Activated T-helper 2 cell treated with anti-CD3 and anti-CD28 coated beads, Interferon-gamma antibody, Interleukin-2, Interleukin-4, amounts not matched to agents 10 μg/mL and 5 μg/mL and 100 μg/mL, durations not matched to agents 14 hours and 24 hours and 36 hours (primary cell): ENCODE measurements at places on chromosomes 3 and 15. TPM values are rescaled to one million over a fixed set of nuclear protein-coding genes. Genes with fewer than 3 reads are reported as not detected.

Gene CCDC51
- 22.2 and 23.7 TPM in 2 replicates for total RNA-seq

Gene IGSF10
- not detected in 2 replicates for total RNA-seq

Gene ST3GAL6
- 0.05 and 0.44 TPM in 2 replicates for total RNA-seq

Gene ITIH1
- not detected in 2 replicates for total RNA-seq

Gene DLL4
- total RNA-seq = 0.14 and 0.37 TPM in 2 replicates

Gene CCDC54
- not detected in 2 replicates for total RNA-seq

Gene XIRP1
- total RNA-seq = 4.3 and 4.7 TPM in 2 replicates

Gene SLC28A1
- not detected in 2 replicates for total RNA-seq

Gene DHFR2
- total RNA-seq = 10.0 and 11.1 TPM in 2 replicates

Gene WDR93
- total RNA-seq = not detected in 2 replicates

Gene CISH
- 351 and 355 TPM in 2 replicates for total RNA-seq

Gene P2RY14
- 0.18 and 0.34 TPM in 2 replicates for total RNA-seq

Gene GHSR
- total RNA-seq = not detected in 2 replicates

Gene ZNF662
- total RNA-seq = 0.21 and 0.30 TPM in 2 replicates

Gene ATP13A5
- not detected in 2 replicates for total RNA-seq

Gene LIPC
- total RNA-seq = 1.1 and 1.7 TPM in 2 replicates

Gene CAMKV
- total RNA-seq = 0.39 and 0.46 TPM in 2 replicates

Gene BCHE
- not detected in 2 replicates for total RNA-seq

Gene CEMIP
- total RNA-seq = 0.30 TPM in 1 of 2 replicates, not detected in the other

Gene TMC3
- not detected in 2 replicates for total RNA-seq

Gene UCN2
- 0.11 TPM in 1 of 2 replicates, not detected in the other for total RNA-seq

Gene ZNF860
- total RNA-seq = 1.8 and 2.0 TPM in 2 replicates

Gene NXPE3
- total RNA-seq = 18.1 and 21.2 TPM in 2 replicates

Gene RAB7A
- total RNA-seq = 320 and 322 TPM in 2 replicates

Gene AQP9
- 0.89 and 0.94 TPM in 2 replicates for total RNA-seq

Gene GTPBP8
- total RNA-seq = 17.6 and 22.7 TPM in 2 replicates

Gene RBM6
- 99.2 and 104 TPM in 2 replicates for total RNA-seq

Gene CHST13
- total RNA-seq = 0.09 TPM in 1 of 2 replicates, not detected in the other

Gene TTLL13
- total RNA-seq = 0.34 and 1.3 TPM in 2 replicates

Gene FBXO40
- total RNA-seq = not detected in 2 replicates

Gene PLSCR2
- total RNA-seq = not detected in 2 replicates

Gene MEIS2
- total RNA-seq = not detected in 2 replicates

Gene XYLB
- total RNA-seq = 8.6 and 11.8 TPM in 2 replicates

Gene KIF15
- total RNA-seq = 28.5 and 28.7 TPM in 2 replicates

Gene KLHL40
- not detected in 2 replicates for total RNA-seq

Gene AEN
- total RNA-seq = 52.9 and 54.3 TPM in 2 replicates
